Thoracic aorta (tissue), 2 donors: ENCODE measurements at places on chromosomes 12 and 14. TPM values are rescaled to one million over a fixed set of nuclear protein-coding genes. Genes with fewer than 3 reads are reported as not detected.
A peak's percentile ranks its signal among the peaks of the same experiment; 100 is the strongest.

- no peak overlapping the region for H3K27ac ChIP-seq
- H3K4me1 ChIP-seq, result peaks cover 82% of the 10 kb centered on the region
- no peak for DNase-seq
- H3K4me3 ChIP-seq, result no peak overlapping the region
- peaks cover 23% of the 10 kb centered on the region for H3K36me3 ChIP-seq
Measured at GRCh38 chr12:49750027-49750995, 9.0 kb downstream of the TMBIM6 start.

GRCh38 chr14:51564986-51565604 is 86.6 kb upstream of the FRMD6 start:
- no peak for DNase-seq
- no peak overlapping the region for H3K27ac ChIP-seq
- no peaks in the 10 kb centered on the region for H3K4me1 ChIP-seq

DNA sequence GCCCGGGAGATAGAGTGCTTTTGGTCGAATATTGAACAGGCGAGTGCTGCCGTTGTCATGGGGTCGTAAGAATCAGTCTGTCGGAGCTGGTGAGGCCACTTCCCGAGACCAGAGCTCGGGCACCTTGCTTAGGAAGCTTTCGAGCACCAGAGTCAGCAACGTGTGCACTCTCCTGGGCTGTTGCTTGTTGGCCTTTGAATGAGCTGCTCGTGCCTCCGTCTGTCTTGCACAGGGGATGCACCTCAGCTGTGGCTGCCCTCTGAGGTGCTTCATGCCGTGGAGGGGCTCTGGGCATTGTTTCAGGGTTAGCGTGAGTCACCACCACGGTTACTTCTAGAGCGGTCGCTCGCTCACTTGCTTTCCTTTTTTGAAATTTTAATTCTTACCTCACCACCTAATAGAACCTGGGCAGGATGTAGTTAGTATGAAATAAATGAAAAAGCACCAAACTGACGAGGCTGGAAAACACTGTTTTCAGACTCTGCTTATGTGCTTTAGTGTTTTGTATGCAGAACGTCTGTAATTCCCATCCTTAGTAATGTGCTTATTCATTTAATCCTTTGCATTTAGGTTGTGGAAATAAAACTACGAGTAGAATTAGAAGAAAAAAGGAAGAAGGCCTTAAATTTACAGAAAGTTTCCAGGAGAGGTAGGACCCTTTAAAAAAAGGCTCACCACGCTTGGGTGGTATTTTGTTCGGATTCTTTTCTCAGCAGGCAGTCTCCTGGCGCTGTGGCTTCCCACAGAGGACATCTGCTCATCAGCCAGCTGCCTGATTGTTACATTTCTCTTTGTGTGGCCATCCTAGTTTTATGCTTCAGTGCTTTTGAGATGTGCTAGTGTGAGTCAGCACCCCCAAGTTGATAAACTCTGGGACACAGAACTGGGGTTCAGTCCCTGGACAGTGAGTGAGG is 40.6 kb downstream of the EP400 start:
- DNase-seq, result no peak
- H3K27me3 ChIP-seq, result no peaks in the 10 kb centered on the region
- H3K4me3 ChIP-seq, result no peak overlapping the region
- H3K27ac ChIP-seq, result no peak overlapping the region
- H3K4me1 ChIP-seq, result no peaks in the 10 kb centered on the region

Gene SCFD1
- 46.8 TPM for total RNA-seq

DNA sequence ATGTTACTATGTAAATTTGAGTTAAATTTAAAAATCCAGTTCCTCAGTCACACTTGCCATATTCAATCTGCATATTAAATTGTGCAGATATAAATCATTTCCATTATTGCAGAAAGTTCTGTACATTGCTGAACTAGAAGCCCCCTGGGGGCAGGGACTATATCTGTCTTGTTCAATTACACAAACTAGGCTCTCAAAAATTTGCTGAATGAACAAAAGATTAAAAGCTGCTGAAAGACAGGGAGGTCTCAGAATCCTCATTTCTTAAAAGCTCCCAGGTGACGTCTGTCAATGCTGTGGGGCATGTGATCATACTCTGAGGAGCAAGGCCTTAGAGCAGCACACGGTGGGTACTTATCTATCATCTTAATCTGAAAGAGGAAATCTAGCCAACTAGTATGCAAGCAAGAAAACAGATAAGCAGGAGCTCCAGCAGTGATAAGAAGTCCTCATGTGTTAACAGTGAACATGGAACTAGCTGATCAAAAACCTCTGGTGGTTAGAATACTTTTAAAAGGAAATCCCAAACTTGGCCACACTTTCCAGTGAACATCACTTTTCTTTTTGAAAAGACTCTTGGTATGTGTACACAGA is 60.5 kb downstream of the APPL2 start:
- H3K4me1 ChIP-seq, result no peaks in the 10 kb centered on the region
- H3K27me3 ChIP-seq, result no peaks in the 10 kb centered on the region
- H3K27ac ChIP-seq, result no peak overlapping the region

Gene FAM181A
- not detected for total RNA-seq

DNA sequence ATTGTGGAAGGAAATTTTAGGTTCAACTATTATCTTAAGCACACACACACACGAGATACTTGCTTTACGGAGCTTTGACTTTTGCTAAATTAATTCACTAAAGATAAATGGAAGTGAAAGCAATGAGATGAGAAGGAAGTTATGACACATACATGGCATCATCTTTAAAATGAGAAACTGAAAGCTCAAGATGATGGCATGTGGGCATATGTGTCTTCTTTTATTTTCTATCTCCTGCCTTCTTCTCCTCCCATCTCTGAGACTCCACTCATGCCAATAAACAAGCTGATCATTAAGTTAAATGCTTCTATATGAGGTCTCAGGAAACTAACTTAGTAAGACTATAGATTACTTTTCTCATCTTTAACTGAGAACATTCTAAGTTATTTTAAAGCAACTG is 216.7 kb downstream of the MED13L start:
- H3K36me3 ChIP-seq, result no peaks in the 10 kb centered on the region
- H3K4me1 ChIP-seq, result peaks cover 30% of the 10 kb centered on the region
- no peak overlapping the region for H3K4me3 ChIP-seq
- no peak for DNase-seq
- no peaks in the 10 kb centered on the region for H3K27me3 ChIP-seq

DNA sequence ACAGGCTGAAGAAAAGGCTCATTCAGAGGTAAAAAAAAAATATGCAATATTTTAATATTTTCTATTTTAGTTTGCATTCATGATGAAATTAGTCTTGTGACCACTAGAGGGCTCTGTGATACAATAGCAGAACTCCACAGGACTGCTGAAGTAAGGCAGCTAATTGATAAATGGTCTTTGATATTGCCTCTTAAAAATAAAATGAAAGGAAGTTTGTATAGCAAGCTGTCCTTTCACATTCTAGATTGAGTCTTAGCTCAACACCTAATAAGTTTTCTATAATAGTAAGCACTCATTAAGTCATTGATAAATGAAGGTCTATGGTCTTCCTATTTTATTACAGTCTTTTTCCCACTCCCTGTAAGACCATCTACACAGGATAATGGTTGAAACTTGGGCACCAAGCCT is 315.7 kb downstream of the NAV3 start:
- H3K4me1 ChIP-seq, result no peaks in the 10 kb centered on the region
- no peaks in the 10 kb centered on the region for H3K27me3 ChIP-seq
- no peak overlapping the region for H3K27ac ChIP-seq
- no peak overlapping the region for H3K4me3 ChIP-seq

- no peaks in the 10 kb centered on the region for H3K36me3 ChIP-seq
- DNase-seq, result peak; percentile 73
- H3K27ac ChIP-seq, result peak overlapping the region; percentile 90
- H3K4me3 ChIP-seq, result peak overlapping the region; percentile 61
- H3K4me1 ChIP-seq, result peaks cover 45% of the 10 kb centered on the region
Measured at GRCh38 chr14:54652188-54652587, 85.3 kb downstream of the SAMD4A start.

Gene CTSG
- 4.1 TPM for total RNA-seq

DNA sequence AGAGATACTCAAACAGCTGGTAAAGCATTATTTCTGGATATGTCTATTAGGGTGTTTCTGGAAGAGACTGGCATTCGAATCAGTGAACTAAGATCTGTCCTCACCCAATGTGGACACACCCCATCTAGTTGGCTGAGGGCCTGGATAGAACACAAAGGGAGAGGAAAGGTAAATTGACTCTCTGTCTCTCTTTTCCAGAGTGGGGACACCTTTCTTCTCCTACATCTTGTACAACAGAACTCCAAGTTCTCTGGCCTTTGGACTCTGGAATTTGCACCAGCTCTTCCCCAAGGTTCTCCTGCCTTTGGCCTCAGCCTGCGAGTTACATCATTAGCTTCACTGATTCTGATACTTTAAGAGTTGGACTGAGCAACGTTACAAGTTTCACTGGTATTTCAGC is 1253.9 kb downstream of the SLC16A7 start:
- no peak for DNase-seq
- H3K4me1 ChIP-seq, result no peaks in the 10 kb centered on the region
- H3K27me3 ChIP-seq, result no peaks in the 10 kb centered on the region
- no peaks in the 10 kb centered on the region for H3K36me3 ChIP-seq

Gene KRT71
- not detected for total RNA-seq

DNA sequence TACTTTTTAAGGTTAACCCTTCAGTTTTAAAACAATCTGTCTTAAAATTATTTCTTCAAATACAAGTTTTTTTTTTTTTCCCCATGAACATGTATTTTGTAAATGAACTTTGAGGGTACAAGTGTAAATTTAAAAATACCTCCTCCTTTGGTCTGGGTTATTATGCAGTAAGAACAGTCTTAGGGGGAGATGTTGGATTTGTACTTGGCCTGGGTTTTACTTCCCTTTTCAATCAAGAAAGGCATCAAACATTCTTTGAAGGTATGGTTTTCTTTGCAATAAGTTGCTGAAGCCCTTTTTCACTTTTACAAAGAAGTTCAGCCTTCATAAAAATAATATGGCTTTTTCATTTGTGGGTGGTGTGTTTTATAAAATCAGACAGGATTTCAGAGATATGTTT is 20.5 kb downstream of the WBP11 start:
- no peak for DNase-seq
- peak overlapping the region; percentile 46 for H3K27ac ChIP-seq
- H3K4me1 ChIP-seq, result peaks cover 25% of the 10 kb centered on the region
- H3K4me3 ChIP-seq, result no peak overlapping the region
- H3K36me3 ChIP-seq, result peaks cover 13% of the 10 kb centered on the region

Gene GPR162
- total RNA-seq, result 3.1 TPM

Gene IFNG-AS1
- not detected for total RNA-seq

GRCh38 chr12:72207079-72207478 is 65.1 kb upstream of the TRHDE start:
- no peak overlapping the region for H3K4me3 ChIP-seq
- H3K27me3 ChIP-seq, result no peaks in the 10 kb centered on the region
- no peaks in the 10 kb centered on the region for H3K4me1 ChIP-seq
- H3K36me3 ChIP-seq, result no peaks in the 10 kb centered on the region

DNA sequence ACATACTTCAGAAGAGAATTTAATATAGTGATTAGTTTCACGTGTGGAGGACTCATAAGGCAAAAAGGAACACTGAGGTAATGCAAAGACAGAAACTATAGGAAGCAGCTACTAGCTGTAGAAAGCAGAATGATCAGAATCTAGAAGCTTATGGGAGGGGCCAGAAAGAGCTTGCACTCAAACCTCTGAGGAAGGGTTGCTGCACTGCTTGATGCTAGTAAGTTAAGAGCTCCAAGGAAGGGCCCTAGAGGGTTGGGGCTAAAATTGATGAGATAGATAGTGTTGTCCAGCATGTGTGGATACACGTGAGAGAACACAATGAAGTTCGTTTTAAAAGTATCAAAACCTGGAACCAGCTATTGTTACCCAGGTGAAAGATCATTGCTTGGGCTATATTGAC is 311.1 kb downstream of the SLC6A15 start:
- no peak overlapping the region for H3K4me3 ChIP-seq
- no peaks in the 10 kb centered on the region for H3K4me1 ChIP-seq
- no peak overlapping the region for H3K27ac ChIP-seq
- no peaks in the 10 kb centered on the region for H3K27me3 ChIP-seq
- no peaks in the 10 kb centered on the region for H3K36me3 ChIP-seq
- DNase-seq, result no peak

GRCh38 chr12:33047666-33048065 is 151.1 kb upstream of the PKP2 start:
- H3K36me3 ChIP-seq, result no peaks in the 10 kb centered on the region
- H3K27ac ChIP-seq, result no peak overlapping the region
- no peaks in the 10 kb centered on the region for H3K4me1 ChIP-seq

Gene TUNAR
- not detected for total RNA-seq

Gene GARIN6
- total RNA-seq, result not detected

Gene AQP2
- 3.0 TPM for total RNA-seq

DNA sequence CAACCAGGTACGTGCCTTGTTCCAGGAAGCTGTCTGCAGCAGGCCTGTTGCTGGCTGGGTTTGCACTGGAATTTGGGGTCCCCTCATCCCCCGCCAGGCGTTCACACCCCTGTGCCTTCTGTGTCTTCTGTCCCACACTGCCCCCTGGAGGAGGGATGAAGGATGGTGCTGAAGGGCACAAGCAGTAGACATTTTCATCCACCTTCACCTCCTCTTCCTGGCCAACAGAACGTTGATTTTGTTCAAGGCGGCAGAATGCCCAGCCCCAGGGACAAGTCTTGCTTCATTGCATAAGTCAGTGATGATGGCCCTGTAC is 122.1 kb downstream of the CALM1 start:
- no peak overlapping the region for H3K4me3 ChIP-seq
- H3K27me3 ChIP-seq, result no peaks in the 10 kb centered on the region
- no peaks in the 10 kb centered on the region for H3K36me3 ChIP-seq
- no peak overlapping the region for H3K27ac ChIP-seq

DNA sequence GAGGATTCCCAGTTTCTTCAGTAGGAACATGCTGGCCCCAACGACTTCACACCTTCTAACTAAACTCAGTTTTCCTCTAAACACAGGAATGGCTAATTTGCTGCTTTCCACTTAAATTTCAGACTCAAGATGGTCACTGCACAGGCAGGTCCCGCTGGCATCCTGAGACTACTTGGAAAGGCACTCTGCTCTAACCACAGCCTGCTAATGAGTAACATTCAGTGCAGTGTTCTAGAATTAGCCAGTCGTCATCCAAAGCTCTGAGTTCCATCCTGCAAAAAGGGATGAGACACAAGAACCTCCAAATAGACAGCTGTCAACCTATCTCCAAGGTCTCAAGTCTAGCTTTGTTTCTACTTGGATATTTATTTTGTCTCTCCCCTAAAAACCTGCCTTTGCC is 6.0 kb downstream of the CCDC92 start:
- H3K4me3 ChIP-seq, result no peak overlapping the region

DNA sequence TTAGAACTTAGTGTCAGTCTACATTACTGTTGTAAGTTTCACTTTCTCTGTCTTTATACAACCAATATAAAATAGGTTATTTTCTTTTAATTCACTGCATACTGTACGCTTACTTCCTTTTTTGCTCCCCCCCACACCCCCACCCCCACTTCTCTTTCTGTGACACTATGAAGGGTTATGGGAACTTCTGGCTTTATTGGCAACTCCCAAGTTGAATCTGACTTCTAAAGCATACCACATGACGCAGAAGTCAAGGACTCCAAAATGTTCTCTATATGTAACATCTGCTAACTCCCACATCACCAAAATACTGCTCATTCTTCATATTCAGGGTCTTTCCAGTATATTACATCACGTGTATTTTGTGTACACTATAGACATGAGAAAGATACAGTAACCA is 81.2 kb upstream of the ATXN7L3B start:
- no peaks in the 10 kb centered on the region for H3K4me1 ChIP-seq
- no peak overlapping the region for H3K27ac ChIP-seq
- H3K4me3 ChIP-seq, result no peak overlapping the region
- H3K36me3 ChIP-seq, result no peaks in the 10 kb centered on the region

- no peaks in the 10 kb centered on the region for H3K36me3 ChIP-seq
- no peaks in the 10 kb centered on the region for H3K27me3 ChIP-seq
- H3K4me1 ChIP-seq, result no peaks in the 10 kb centered on the region
Measured at GRCh38 chr14:93859957-93860356, 67.2 kb upstream of the FAM181A start.

GRCh38 chr14:53531156-53531555 is 378.0 kb upstream of the DDHD1 start:
- no peak for DNase-seq
- no peaks in the 10 kb centered on the region for H3K4me1 ChIP-seq
- H3K27me3 ChIP-seq, result no peaks in the 10 kb centered on the region
- H3K27ac ChIP-seq, result no peak overlapping the region
